A549 treated with RU486 at 1 μM for 4 hours (cell line): ENCODE measurements at places on chromosomes 12 and 14. TPM values are rescaled to one million over a fixed set of nuclear protein-coding genes. Genes with fewer than 3 reads are reported as not detected.

Gene SMOC1
- total RNA-seq = 14.7 to 23.3 TPM (median 18.8 TPM) in 5 replicates

Gene GNPNAT1
- total RNA-seq = 26.1 to 48.2 TPM (median 45.3 TPM) in 5 replicates

Gene KLHL33
- not detected in 5 replicates for total RNA-seq

Gene OR6C65
- total RNA-seq = not detected in 5 replicates

Gene PIK3C2G
- not detected in 5 replicates for total RNA-seq

Gene C12orf54
- not detected in 5 replicates for total RNA-seq

Gene ORAI1
- 24.4 to 44.1 TPM (median 43.1 TPM) in 5 replicates for total RNA-seq

Gene MYH6
- total RNA-seq = not detected in 5 replicates

Gene PLEKHD1
- total RNA-seq = 0.03 to 0.05 TPM (median 0.04 TPM) in 3 of 5 replicates, not detected in the others

Gene SPIC
- total RNA-seq = not detected in 5 replicates

Gene DENR
- total RNA-seq = 54.7 to 67.4 TPM (median 59.6 TPM) in 5 replicates

Gene MARCHF9
- 6.1 to 8.0 TPM (median 7.2 TPM) in 5 replicates for total RNA-seq

Gene NPFF
- not detected in 5 replicates for total RNA-seq

Gene INHBE
- total RNA-seq = 0.08 to 0.25 TPM (median 0.12 TPM) in 3 of 5 replicates, not detected in the others

Gene ASPG
- total RNA-seq = 0.13 TPM in 1 of 5 replicates, not detected in the others

Gene CCDC88C
- 4.9 to 7.0 TPM (median 6.5 TPM) in 5 replicates for total RNA-seq

Gene CIDEB
- 0.15 to 1.00 TPM (median 0.20 TPM) in 5 replicates for total RNA-seq

Gene TNFAIP2
- 298 to 395 TPM (median 349 TPM) in 5 replicates for total RNA-seq

Gene DCAF11
- 19.5 to 23.6 TPM (median 20.5 TPM) in 5 replicates for total RNA-seq

Gene FBLN5
- total RNA-seq = 1.8 to 2.3 TPM (median 2.2 TPM) in 5 replicates

Gene FLVCR2
- total RNA-seq = 2.7 to 3.9 TPM (median 3.3 TPM) in 5 replicates

Gene LIN7A
- total RNA-seq = 0.37 to 0.70 TPM (median 0.51 TPM) in 5 replicates

Gene TMEM253
- 0.53 to 1.3 TPM (median 0.85 TPM) in 5 replicates for total RNA-seq

Gene KCNJ8
- 0.30 to 0.51 TPM (median 0.44 TPM) in 5 replicates for total RNA-seq

Gene DEGS2
- 0.95 to 1.7 TPM (median 1.3 TPM) in 5 replicates for total RNA-seq

Gene TEX52
- not detected in 5 replicates for total RNA-seq

Gene DTX1
- 0.42 to 0.82 TPM (median 0.57 TPM) in 5 replicates for total RNA-seq

Gene KRT80
- 46.7 to 71.8 TPM (median 60.6 TPM) in 5 replicates for total RNA-seq

Gene DNM1L
- 35.0 to 52.6 TPM (median 52.5 TPM) in 5 replicates for total RNA-seq

Gene NGB
- total RNA-seq = not detected in 5 replicates

Gene RBMS2
- 10.4 to 14.5 TPM (median 13.6 TPM) in 5 replicates for total RNA-seq

Gene STAB2
- not detected in 5 replicates for total RNA-seq

Gene WNT1
- 0.18 TPM in 1 of 5 replicates, not detected in the others for total RNA-seq

Gene CIT
- total RNA-seq = 8.5 to 13.5 TPM (median 12.2 TPM) in 5 replicates

Gene LRP1
- total RNA-seq = 16.3 to 22.4 TPM (median 19.3 TPM) in 5 replicates

Gene TSHR
- total RNA-seq = not detected in 5 replicates

Gene SERPINA12
- total RNA-seq = not detected in 5 replicates
